ENCODE measurements at places on chromosomes 3 and 15.

GRCh38 chr15:81001152-81002008, 657 bp downstream of the TLNRD1 start:
- no peak for DNase-seq

DNA sequence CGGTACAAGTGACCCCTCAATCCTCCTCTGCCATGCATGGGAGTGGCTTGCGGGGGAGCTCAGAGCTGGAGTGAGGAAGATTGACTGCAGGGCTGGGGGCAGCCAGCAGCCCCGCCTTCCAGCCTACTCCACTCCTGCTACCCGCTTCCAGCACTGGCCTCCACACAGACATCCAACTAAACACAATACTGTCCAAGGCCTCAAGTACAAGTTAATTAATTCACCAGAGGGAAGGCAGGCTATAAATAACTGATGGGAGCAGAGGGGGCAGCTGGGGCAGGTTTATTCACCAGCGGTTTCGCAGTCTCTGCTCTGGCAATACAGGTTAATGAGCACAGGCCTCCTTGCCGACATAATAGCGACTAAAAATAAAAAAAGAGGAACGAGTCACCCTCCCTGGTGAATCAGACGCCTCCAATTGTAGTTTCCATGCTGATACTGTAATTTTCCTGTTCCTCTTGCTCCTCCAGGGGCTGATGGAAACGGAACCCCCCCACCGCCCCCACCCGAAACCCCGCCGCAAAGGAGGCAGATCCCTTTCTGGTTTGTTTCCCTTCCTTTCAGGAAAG, 166.4 kb upstream of the TLE3 start:
- DNase-seq: no peak

DNA sequence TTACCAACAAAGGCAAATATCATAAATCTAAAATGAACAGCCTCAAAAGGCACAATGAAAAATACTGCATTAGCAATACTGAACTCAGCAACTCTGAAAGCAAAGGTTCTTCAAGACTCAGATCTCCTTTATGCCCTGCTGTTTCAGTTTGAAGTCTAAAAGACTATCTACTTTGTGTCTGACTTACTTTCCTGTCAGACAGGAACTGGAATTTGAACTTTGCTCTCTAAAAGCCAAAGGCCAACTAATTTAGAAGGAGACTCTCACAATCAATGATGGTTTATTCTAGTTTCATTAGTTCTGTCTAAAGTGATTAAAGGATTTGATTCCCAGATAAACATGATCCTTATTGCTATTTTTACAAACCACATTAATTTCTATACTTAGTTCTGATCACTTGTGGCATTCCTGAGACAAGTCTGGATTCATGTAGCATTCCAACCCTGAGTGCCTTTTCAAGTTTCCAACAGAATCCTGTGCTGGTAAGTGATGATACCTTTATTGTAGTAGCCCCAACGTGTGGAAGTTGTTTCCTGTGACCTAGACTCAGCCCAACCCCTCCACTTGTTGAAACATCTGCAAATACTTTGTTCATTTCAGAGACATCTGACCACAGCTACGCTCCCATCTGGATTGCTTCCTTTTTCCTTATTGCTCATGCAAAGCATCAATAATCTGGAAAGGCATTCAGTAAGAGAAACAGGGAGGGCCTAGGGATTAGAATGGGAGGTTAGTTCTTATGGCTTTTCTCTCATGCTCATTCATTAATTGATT, 14.9 kb upstream of the LEKR1 start:
- no peak for DNase-seq

- DNase-seq: no peak
Observed at GRCh38 chr15:95742836-95743235, 587.7 kb upstream of the NR2F2 start.

DNA sequence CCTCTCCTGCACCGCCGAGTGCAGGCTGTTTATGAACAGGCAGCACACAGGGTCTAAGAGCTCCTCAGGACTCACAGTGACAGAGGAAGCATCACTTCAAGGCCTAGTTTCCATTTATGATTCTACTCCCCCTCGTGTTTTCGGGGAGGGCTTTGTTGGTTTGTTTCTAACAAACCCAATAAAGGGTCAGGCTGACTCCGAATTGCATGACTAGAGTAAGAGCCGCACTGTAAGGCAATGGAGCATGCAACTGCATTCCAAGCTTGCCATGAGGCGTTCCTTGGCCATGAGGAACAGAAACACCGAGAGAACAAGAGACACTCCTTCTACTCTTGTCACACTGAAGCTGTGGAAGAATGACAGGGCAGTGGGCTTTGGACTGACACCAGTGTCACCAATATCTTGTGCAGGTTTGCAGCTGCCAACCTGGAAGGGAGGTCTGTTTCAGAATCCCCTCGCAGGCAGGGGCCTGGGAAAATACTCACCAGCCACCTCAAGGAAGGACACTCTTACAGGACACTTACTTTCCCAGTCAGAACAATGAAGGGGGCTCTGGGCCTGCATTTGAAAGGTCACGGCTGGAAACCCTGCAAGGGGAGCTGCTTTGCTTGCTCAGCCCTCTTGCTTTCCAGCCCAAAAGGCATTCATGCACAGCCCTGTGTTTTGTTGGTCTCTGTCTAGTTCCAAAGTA, 96.8 kb downstream of the ADAMTS17 start:
- DNase-seq: no peak

DNA sequence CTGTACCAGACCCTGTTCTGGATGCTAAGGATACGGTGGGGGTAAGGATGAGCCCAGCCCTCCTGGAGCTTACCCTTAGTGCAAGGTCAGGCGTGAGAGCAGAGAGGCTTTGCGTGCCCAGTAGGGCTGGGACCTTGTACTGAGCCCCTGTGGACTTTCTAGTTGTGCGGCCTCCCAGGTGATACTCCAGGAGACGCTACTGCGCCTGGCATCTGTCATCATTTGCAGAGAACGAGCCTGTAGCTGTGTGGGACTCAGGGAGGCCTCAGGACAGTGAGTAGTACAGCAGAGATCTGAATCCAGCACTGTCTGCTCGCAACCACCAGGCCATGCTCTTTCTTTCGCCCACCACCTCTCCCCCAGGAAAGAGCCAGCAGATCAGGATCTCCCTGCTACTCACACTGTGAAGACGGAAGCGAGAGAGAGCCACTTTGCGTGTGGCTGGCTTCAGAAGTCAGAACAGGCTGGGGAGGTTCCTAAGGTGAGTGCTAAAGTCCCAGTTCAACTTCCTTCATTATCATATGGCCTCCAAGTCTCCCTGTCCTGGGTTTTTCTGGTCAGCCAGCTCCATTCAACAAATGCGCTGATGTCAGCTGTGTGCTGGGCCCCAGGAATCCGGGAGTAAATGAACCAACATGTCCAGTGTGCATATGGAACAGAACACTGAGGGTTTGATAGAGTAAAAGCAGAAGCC, 38.2 kb upstream of the ITGA11 start:
- DNase-seq: no peak

GRCh38 chr3:130854208-130854864, 39.5 kb upstream of the ATP2C1 start:
- no peak for DNase-seq

DNA sequence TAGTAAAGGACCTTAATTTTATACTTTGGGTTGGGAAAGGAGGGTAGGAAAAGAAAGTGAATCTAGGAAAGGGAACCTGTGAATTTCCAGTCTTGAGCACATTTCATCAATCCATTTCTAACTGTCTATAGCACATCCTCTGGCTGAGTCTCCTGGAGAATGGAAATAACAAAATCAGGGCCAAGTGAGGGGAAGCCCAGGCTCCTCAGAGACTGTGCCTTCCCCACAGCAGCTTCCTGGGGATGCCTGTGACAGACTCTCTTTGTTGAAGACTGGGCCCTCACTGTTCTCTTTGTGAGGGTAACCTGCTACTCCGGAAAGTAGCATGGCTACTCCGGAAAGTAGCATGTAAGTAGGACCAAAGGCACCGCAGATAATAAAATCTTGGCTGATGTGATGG, 22.6 kb upstream of the CSPG5 start:
- no peak for DNase-seq

- no peak for DNase-seq
Observed at GRCh38 chr15:60172143-60172542, 168.0 kb downstream of the FOXB1 start.

- DNase-seq: no peak
Observed at GRCh38 chr15:71630475-71630809, 179.9 kb upstream of the NR2E3 start.

- DNase-seq: no peak
Observed at GRCh38 chr3:150345021-150345538, 63.0 kb upstream of the TSC22D2 start.

DNA sequence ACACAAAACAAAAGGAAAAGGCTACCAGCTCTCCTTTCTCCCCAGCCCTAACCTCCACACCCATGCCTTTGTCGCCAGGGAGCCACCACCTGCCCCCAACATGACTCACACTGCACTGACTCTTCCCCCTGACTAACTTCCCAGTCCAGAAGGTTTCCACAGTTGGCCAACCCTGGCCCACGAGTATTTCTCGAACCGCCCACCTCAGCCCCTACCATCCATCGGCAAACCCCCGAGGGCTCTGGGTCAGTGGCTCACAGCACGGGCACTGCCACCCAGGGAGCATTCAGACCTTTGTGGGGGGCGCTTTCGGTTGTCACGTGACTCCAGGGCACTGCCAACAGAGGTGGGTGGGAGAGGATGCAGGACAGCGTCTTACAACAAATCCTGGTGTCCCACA, 152.3 kb downstream of the LRRC28 start:
- DNase-seq: no peak

- DNase-seq: no peak
Observed at GRCh38 chr3:23821858-23822257, 16.1 kb downstream of the UBE2E1 start.

- no peak for DNase-seq
Observed at GRCh38 chr15:93274257-93274656, 185.2 kb upstream of the RGMA start.

DNA sequence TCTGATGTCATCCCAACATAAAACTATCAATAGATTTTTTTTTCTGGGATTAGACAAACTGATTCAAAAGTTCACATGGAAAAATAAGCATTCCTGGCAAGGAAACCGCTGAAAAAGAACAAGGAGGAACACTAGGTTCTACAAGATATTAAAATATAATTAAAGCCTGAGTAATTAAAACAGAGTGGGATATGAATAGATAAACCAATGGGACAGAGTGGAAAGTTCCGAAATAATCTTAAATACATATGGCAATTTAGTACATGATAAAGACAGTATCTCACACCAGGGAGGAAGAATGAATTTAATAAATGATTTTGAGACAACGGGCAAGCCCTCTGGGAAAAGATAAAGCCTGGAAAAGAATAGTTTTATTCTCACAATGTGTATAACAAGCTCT, 4.7 kb downstream of the GLDN start:
- DNase-seq: no peak

DNA sequence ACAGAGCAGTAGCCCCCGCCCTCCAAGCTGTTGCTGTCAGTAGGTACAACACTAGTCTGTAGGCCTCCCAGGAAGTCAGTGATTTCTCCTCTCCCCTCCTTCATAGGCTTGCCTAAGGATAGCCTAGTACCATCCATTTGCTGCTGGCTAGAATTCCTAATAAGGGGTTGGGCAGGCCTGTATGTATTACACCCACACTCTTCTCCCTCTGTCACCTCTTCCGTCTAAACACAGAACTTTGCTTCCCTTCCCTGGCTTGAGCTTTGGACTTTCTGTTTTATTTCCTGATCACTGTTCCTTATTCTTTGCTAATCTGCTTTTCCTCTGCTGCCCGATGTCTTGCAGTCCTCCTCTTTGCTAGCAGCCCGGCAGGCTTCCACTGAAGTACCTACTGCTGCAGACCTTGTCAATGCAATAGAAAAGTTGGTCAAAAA, 93.4 kb upstream of the UMPS start:
- no peak for DNase-seq

DNA sequence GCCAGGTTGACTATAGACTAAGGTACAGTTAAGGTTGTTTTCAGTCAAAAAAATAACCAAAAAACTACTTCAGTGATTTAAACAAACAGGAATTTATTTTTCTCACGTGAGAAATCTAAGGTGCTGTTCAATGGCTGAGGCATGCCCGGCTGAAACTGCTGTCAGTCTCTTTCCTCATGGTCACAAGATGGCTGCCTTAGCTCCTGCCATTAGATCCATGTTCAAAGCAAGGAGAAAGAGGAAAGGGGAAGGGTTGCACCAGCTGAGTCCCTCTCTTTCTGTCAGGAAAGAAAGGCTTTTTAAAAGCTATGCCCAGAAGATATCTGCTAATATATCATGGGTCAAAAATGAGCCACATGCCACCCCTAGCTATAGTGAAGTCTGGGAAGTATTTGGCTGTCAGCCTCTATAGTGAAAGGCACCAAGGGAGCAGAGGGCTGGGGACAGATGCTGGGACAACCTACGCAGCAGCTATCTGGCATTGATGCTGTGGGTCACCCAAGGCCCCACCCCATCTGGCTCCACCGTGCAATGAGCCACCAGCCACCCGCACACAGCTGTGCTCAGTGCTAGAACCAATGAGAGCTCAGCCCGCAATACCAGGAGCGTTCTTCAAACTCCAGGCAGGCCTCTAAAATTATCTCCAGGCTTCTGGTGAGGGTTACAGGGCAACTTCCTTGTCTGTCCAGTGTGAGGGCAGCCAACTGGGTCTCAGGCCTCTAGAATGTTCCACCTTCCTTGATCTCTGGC, 64.7 kb upstream of the GATA2 start:
- no peak for DNase-seq

GRCh38 chr3:64548200-64548889, 139.5 kb downstream of the ADAMTS9 start:
- DNase-seq: no peak

- DNase-seq: no peak
Observed at GRCh38 chr3:168048414-168049330, 47.1 kb downstream of the GOLIM4 start.

DNA sequence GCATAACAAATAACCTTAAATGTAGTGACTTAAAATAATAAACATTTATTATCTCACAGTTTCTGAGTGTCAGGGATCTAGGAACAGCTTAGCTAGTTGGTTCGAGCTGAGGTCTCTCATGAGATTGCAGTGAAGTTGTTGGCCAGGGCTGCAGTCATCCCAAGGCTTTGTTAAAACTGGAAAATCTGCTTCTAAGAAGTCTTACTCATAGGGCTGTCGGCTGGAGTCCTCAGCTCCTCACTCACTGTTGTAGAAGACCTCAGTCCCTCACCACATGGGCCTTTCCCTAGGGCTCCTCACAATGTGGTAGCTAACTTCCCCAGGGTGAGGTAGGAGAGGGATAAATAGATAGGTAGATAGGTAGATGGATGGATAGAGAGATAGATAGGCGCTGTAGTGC, 20.8 kb upstream of the SLC7A14 start:
- DNase-seq: no peak

- DNase-seq: no peak
Observed at GRCh38 chr15:28994831-28995596, 109.2 kb downstream of the APBA2 start.

Measured in hematopoietic multipotent progenitor cell treated with erythropoietin and hydrocortisone succinate and interleukin-3 and kit ligand, for 8 days (in vitro differentiated cells).